ENCODE measurements at places on chromosomes 1 and 21. TPM values are rescaled to one million over a fixed set of nuclear protein-coding genes. Genes with fewer than 3 reads are reported as not detected.

- DNase-seq = no peak
Observed at GRCh38 chr1:59560807-59561450, 253.8 kb upstream of the HOOK1 start.

DNA sequence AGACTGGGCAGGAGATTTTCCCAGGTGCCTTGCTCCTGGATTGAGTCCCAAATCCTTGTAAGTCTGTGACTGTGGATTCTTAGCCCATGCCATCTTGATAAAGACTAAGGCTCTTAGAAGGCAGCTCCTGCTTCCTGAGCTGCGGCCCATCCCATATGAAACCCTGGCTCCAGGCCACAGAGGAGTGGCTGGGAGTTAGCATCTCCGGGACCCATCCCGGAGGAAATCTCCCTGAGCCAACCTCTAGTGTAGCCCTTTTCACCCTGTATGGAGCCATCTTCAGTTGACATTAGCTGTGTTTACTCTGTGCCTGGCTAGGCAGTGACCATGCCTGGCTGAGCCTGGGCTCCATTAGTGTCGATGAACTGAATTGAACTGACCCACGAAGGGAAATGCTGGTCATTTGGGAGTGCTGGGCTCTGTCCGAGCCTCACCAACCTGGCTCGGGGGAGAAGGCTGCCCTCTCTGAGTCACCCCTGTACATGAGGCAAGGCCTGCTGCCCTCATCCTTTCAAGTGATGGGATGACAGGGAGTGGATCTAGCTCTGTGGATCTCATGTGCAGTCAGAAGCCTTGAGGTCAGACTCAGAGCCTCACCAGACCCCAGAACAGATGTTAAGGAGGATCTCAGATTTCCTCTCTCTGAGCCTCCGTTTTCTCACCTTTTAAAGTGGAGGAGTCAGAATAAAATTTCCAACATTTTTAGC is 37.5 kb downstream of the LGR6 start:
- no peak for DNase-seq

DNA sequence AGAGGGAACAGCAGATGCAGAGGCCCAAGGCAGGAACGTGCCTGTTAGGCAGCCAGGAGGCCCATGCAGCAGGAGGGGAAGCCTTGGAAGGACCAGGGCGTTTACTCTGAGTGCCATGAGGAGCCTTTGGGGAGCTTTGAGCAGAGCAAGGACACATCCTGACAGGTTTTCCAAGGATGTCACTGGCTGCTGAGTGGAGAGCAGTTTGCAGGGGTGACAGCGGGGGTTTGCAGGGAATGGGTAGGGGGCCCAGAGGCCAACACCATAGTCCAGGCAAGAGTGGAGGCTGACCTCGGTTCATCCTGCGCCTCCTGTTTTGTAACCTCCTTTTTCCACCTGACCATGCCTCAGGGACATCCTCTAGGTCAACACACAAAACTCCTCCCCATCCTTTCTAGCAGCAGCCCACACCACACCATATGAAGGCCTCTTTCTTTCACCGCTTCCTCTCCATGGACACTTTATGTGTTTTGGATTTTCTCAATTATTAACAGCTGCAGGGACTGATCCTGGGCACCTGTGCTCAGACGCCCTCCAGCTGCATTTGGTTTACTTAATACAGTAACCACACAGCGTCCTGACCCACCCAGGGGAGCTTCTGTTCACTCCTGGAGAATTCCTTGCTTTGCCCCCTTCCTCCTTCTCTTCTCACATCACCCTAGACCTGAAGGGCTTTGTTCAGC is 528.5 kb downstream of the MATN1 start:
- no peak for DNase-seq

GRCh38 chr1:178057912-178058534 is 35.9 kb upstream of the RASAL2 start:
- DNase-seq = peak; percentile 68

DNA sequence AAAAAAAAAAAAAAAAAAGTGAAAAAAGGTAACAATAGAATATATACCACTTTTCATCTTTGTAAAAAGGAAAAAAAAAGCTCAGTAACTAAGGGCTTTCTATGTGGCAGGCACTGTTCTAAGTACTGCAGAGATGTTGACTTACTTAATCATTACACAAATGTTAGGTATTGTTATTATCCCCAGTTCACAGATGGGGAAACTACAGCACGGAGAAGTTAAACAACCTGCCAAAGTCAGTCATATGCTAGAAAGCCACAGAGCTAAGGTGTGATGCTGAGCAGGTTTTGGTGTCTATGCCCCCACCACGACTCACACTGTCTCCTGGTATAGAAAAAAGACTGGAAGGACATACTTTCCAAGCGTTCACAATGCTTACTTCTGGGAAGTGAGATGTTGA is 6.6 kb upstream of the PNRC2 start:
- no peak for DNase-seq

- DNase-seq = no peak
Observed at GRCh38 chr21:41833497-41834115, 45.5 kb downstream of the PRDM15 start.

- no peak for DNase-seq
Observed at GRCh38 chr1:212388985-212389716, 25.5 kb downstream of the PACC1 start.

DNA sequence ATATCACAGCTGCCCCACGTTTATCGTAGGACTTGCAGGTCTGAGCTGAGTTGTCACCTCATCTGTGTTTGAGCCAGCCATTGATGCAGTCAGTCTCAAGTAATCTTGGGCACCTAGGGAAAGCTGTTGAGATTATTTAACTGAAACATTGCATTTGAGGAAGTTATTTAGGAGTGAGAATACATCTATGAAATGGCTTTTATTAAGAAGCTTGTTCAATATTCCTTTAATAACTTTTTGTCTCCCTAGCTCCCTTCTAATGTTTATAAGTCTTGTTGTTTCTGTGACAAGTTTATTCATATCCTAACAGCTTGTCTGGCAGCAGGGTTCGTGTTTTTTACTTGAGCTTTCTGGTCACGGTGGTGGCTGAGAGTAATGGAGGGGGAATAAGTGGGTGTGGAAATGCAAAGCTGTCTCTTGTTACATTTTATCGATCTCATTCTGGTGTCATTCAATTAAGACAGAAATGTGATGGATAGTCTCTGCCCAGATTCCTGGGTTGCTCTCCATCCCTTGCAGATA is 555.9 kb downstream of the USP25 start:
- no peak for DNase-seq

GRCh38 chr1:18644446-18644845 is 13.8 kb downstream of the PAX7 start:
- no peak for DNase-seq

- no peak for DNase-seq
Observed at GRCh38 chr1:50959303-50959912, 659 bp downstream of the FAF1 start.

- no peak for DNase-seq
Observed at GRCh38 chr1:242043165-242043564, 44.3 kb upstream of the MAP1LC3C start.

GRCh38 chr21:26707246-26707645 is 134.2 kb upstream of the CYYR1 start:
- DNase-seq = no peak

DNA sequence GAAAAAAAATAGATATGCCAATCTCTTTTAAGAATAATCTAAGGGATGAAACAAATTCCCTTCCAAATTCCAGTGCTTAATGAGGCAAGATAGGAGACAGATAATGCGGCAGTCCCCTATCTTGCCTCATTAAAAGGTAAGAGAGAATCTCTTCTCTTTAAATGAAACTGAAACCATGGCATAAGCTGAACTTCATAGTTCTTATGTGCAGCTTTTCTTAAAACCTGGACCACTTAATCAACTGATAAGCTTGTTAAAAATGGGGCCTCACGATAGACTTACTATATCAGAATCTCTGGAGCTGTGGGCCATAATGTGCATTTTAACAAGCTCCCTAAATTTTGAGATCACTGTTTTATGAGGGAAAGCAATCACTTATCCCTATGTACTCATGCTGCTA is 79.2 kb downstream of the NIBAN1 start:
- DNase-seq = no peak

- no peak for DNase-seq
Observed at GRCh38 chr21:14547834-14548513, 1.9 kb upstream of the SAMSN1 start.

GRCh38 chr1:3068564-3069431 is at the start of gene PRDM16:
Gene PRDM16 (plus strand): TSS chr1:3069203. CDS start chr1:3069260, 57 bp downstream.
- DNase-seq = no peak

- DNase-seq = no peak
Observed at GRCh38 chr1:20381045-20381641, 90.5 kb downstream of the VWA5B1 start.

Gene LCE3E
- total RNA-seq = not detected

Gene PDE9A
- total RNA-seq = 16.7 TPM

Gene ZNF697
- 31.8 TPM for total RNA-seq

Gene TRAF5
- 13.9 TPM for total RNA-seq

Gene C1orf87
- 0.31 TPM for total RNA-seq

Gene HES2
- total RNA-seq = 0.16 TPM

Gene CCDC27
- not detected for total RNA-seq

Gene RNF11
- 148 TPM for total RNA-seq
